ENCODE measurements at places on chromosomes 13 and 19. TPM values are rescaled to one million over a fixed set of nuclear protein-coding genes. Genes with fewer than 3 reads are reported as not detected.

Gene RUBCNL
- 5.3 TPM for total RNA-seq

Gene GAS6
- 201 TPM for total RNA-seq

DNA sequence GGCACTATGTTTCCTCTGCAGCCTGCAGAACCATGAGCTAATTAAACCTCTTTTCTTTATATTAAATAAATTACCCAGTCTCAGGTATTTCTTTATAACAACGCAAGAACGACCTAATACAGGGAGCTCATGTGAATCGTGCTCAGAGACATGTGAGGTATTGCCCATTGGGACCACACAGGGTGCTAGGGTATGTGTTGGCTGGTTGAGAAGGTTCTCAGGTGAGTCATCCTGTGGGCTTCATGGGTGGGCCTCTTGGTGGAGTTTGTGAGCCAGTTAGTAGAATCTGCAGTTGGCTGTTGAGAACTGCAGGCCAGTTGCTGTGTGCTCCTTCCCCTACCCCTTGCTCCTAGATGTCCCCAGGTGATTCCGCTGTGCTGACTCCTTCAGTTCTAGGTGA, 163.0 kb downstream of the HS6ST3 start:
- DNase-seq: no peak

- no peak for DNase-seq
Observed at GRCh38 chr13:102227741-102228140, 174.1 kb downstream of the FGF14 start.

- no peak for DNase-seq
Observed at GRCh38 chr19:38727868-38728660, 16.2 kb downstream of the CAPN12 start.
